NCI-H187 (cell line): ENCODE measurements at places on chromosomes 16 and 17.

DNA sequence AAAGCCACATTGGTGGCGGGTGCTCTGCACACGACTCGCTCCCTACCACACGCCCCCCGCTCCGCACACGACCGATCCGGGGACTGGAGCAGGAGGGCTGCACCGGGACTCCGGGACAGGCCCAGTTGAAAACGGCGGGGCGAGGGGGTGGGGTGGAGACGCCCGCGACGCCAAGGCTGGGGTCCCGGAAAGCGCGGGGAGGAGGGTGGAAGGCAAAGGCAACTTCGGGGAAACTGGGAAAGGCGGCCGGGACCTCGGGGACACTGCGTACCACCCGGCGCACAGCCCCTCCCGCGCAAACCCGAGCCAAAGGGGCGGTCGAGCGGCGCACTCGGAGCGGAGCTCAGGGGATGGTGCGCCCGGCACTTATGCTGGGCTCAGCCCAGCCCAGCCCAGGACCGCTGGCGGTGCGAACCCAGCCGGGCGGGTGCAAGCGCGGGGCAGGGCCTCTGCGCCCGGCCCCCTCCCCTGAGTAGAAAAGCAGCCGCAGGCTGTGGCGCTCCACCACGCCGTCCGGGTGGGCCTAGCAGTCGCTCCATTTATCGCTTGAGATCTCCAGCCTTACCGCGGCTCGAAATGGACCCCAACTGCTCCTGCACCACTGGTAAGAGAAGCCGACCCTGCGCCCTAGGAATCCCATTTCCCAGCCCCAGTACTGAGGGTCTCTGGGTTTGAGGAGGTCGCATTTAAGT lies at the start of gene MT1M:
MT1M (plus strand) TSS at position 504 of the 692 bp plus-strand sequence; CDS start at position 577, 73 bp downstream.
- DNase-seq = no peak

DNA sequence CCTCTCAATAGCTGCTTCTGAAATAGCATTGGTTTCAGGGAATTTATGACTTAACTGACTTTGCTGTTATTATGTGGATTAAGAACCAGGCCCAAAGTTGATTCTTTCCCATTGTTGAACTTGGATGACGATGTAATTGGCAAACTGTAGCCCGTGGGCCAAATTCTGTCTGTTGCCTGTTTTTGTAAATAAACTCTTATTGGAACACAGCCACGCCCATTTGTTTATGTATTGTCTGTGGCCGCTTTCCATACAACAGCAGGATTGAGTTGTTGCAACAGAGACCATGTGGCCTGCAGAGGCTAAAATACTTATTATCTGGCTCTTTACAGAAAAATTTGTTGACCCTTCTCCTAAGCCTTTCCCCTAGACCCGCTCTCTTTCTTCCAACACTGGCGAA lies 31.6 kb downstream of the NTN1 start:
- DNase-seq = no peak

- DNase-seq = no peak
Measured at GRCh38 chr17:56130631-56131030, 22.6 kb upstream of the ANKFN1 start.

DNA sequence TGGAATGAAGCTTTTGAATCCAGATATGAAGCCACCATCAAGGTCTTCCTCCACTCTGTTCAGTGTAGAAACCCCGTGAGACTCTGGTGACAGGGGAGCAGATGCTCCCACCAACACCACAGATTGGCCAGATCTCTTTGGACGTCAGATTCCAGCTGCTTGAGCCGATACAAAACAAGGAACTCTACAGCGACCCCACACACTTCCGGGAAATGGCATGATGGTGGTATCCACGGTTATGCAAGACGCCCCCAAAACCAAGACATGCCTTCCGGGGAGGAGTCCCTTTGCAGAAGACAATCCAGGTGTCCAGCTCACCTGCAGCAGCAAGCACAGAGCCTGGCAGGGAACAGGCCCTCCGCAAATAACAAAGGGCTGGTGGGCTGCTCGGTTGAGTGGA lies 19.8 kb upstream of the PITPNA start:
- DNase-seq = no peak

DNA sequence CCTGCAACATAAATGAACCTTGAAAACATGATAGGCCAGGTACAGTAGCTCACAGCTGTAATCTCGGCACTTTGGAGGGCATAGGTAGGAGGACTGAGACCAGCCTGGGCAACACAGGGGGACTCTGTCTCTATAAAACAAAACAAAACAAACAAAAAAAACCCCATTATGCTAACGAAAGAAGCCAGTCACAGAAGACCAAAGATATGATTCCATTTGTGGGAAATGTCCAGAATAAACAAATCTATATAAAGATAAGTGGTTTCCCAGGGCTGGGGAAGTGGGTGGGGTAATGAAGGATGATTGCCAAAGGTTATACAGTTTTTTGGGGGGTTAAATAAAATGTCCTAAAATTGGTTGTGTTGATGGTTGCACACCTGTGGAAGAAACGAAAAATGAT lies 36.5 kb upstream of the SIAH1 start:
- DNase-seq = no peak

DNA sequence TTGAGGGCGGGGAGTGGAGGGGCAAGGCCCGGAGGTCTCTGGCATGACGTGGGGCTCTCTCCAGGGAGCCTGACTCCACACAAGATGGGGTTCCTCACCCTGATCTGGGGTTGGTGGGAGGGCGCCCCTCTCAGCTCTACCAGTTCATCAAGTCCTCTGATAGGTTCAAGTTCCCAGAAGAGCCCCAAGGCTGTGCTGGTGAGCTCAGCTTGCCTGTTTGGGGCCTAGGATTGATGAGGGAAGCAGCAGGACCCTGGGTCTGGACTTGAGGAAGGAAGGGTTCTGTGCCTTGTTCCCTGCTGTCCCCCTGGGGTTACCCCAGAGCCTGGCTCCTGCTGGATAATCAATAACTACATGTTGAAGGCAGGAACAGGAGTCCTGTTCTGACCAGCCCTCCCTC lies 3.5 kb downstream of the MGAT5B start:
- no peak for DNase-seq

GRCh38 chr17:48045316-48046001 lies 2.7 kb upstream of the NFE2L1 start:
- no peak for DNase-seq

GRCh38 chr17:5711344-5711743 lies 127.0 kb upstream of the NLRP1 start:
- no peak for DNase-seq

DNA sequence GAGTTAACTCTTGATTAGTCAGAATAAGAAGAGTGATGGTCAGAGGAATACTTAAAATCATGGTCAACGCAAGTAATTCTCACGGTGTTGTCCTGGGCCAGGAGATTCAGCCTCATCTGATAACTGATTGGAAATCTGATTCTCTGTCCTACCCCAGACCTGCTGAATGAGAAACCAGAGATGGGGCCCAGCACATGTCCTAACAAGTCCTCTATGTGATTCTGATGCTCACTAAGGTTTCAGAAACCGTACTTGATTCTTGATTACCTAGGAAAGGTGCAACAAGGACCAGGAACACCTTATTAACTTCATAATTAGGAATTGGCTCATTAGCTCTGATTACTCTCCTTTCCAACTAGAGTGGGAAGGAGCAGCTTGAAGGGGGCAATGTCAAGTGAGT lies 44.5 kb downstream of the ANKFY1 start:
- DNase-seq = no peak

GRCh38 chr16:72894293-72895151 lies 153.4 kb downstream of the ZFHX3 start:
- DNase-seq = no peak

GRCh38 chr16:17241264-17241835 lies 229.4 kb downstream of the XYLT1 start:
- no peak for DNase-seq

DNA sequence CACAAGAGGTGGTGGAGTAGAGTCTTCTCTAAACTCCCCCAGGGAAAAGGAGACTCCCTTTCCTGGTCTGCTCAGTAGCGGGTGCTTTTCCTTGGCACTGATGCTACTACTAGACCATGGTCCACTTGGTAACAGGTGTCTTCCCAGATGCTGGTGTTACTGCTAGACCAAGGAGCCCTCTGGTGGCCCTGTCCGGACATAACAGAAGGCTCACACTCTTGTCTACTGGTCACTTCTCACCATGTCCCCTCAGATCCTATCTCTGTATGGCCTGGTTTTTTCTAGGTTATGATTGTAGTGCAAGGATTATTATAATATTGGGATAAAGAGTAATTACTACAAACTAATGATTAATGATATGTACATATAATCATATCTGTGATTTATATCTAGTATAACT lies 49.7 kb upstream of the ARL4D start:
- DNase-seq = no peak

DNA sequence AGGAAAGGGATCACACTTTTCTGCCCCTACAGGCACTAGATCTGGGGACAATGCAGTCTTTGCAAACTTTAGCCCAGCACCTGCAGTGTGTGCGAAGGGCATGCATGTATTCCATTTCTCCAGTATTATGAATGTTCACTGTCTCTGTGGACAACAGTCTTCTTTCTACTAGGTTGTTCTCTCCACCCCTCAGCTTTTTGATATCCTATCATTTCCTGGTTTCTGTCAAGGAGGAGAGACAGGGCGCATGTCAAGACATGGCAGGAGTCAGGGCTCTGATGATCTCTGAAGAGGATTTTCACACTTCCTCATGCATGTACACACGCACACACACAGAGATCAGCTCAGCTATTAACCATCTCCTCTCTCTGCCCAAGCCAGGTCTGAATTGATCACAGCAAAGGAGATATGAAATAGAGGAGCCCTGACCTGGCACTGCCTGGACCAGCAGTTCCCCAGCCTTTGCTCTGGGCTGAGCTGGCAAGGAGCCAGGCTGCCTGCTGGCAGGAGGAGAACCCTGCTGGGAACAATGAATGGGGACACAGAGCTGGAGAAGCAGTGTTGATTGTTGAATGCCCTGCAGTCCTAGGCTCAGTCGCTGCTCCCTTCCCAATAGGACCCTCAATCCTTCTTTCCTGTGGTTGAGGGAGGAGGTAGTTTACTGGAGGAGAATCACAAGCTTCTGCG lies 2.6 kb downstream of the GPR179 start:
- peak; percentile 55 for DNase-seq

GRCh38 chr16:26644912-26645543 lies 421.7 kb upstream of the C16orf82 start:
- DNase-seq = no peak

DNA sequence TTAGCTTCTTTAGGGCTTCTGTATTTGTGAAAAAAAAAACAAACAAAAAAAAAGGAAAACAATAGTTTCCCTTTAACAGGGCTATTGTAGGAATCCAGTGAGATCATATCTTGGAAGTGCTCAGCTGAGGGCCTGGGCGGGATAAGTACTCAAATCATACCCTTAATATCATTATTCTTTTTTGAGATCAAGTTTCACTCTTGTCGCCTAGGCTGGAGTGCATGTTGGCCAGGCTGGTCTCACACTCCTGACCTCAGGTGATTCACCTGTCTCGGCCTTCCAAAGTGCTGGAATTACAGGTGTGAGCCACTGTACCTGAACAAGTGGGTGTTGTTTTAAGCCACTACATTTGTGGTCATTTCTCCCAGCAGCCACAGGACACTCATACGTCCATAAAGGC lies 87.0 kb downstream of the CDH13 start:
- no peak for DNase-seq

- no peak for DNase-seq
Measured at GRCh38 chr16:6192532-6192931, 1094.9 kb upstream of the EEF2KMT start.

DNA sequence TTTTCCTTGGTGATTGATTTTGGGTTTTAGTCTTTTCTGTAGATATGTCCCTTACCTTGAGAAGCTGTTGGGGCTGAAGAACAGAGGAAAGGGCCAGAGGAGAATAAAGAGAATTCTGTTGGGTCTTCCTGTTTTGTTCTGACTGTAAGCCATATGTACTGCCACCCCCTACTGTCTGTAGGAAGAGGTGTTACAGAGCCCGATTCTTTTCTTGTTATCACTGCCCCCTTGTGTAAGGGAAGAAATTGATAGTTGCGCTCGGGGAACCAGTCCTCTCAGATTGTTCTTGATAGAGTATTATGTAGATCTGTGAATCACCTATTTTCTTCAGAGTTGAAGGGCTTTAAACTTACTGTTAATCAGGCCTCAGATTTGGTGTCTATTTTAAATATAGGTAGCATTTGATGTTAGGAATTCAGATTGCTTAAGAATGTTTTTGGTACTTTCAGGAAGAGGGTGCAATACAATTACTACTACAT lies 2.4 kb downstream of the TANC2 start:
- DNase-seq = peak; percentile 43

GRCh38 chr16:57261806-57262205 lies 16.7 kb downstream of the ARL2BP start:
- no peak for DNase-seq

DNA sequence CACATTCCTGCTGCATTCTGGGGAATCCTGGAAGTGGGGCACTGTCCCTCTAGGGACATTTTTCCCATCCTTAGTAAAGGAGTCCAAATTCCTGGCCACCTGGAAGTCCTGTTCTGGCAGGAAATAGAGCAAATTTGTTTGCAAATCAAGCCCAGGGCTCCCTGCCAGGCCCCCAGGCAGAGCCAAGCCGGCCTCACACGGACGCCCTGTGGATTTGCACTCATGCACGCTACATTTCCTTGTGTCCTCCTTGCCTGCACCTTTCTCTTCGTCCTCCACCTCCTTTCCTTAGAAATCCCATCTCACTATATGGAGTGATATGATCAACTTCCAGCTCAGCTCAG lies 7.0 kb upstream of the CALB2 start:
- DNase-seq = no peak

DNA sequence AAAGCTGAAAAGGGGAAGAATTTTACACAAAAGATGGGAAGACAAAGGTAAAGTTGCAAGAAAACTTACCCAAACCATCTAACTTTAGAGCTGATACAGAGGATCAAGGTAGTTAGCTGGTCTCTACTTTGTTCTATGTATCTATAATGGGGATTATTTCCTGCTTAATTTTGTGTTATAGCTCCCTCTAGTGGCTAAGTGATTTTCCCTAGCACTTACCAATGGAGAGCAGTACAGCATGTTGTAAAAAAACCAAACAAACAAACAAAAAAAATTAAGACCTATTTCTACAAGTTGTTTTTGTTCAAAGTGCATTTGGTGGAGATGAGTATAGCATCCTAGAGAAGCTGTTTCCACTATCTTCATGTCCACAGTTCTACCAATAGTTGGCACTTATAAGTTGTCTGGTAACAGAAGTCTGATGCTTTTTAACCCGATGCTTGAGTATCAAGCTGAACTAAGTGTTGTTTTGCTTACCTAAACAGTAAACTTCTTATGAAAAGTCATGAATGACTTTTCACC lies 7.5 kb downstream of the SRSF1 start:
- DNase-seq = peak; percentile 21

- DNase-seq = no peak
Measured at GRCh38 chr16:12168074-12169000, 191.8 kb downstream of the SNX29 start.
